ENCODE measurements at places on chromosomes 4 and X.

DNA sequence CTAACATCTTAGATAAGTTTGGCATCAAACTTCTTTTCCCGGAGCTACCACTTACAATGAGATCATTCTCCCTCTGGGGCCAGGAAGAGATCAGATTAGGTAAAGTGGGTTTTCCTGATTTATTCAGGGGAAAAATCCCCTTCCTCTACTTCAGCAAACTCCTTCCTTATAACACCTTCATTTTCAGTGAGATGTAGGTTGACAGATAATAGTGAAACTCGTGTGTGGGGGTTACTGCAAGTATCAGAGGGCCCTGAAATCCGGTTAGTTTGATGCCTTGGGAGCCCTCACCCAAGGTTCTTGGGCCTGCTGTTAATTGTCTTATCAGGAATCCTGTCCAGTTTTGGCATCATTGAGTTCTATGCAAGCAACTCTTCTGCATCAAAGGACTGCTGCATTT is 10.8 kb downstream of the FTHL17 start:
- no peak for DNase-seq

- no peak for DNase-seq
Observed at GRCh38 chrX:16610121-16610621, 39.8 kb upstream of the S100G start.

- DNase-seq: peak; percentile 5
Observed at GRCh38 chrX:53686151-53686885, at the start of gene HUWE1. Gene HUWE1, minus strand, starts transcription at chrX:53686719. Its CDS starts 32,612 bp downstream, at chrX:53654107.

DNA sequence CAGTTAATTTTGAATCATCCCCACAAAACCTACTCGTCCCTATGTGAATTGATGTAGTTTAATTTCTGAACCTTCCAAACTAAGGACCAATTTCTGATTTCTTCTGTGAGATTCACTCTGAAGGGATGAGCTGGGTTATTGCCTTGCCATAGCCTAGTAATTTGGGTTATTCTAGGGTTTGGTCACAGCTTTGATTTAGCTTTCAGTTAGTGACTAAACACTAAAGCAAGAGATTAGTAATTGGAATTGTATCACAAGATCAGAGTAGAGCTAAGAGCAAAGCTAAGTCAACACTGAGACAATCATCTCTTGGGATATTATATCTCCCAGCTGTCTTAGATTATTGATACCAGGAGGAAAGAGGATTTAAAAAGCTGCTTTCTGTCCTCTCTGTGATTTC is 588.0 kb downstream of the CCSER1 start:
- no peak for DNase-seq

DNA sequence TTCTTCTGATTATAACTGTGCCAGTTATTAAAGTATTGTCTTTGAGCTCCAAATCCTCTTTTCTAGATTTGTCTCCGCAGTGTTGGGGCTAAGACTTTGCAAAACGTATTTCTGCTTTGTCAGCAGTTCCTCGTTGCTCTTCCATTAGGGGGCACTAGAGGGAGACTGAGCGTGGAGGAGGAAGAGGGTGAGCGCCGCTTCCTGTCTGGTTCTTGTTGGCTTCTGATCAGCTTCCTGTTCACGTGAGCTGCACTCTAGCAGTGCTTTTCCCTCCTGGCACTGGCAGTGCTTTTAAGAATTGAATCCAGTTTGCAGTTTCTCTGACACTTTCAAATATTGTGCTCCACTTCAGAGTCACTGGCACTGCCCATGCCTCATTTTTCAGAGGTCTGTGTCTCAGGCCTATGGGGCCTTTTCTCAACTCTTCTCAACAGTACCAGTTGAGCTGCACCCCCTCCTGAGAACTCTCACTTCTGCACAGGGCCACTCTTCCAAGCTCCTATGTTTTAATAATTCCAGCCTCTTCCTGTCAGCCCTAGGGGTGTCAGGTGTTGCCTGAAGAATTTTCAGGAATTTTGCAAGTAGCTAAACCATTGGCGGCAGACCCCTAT is 54.4 kb upstream of the LCORL start:
- no peak for DNase-seq
